NCI-H2081 treated with DMSO at 0.1 percent for 48 hours (cell line): ENCODE measurements at places on chromosomes 12 and 14.

DNA sequence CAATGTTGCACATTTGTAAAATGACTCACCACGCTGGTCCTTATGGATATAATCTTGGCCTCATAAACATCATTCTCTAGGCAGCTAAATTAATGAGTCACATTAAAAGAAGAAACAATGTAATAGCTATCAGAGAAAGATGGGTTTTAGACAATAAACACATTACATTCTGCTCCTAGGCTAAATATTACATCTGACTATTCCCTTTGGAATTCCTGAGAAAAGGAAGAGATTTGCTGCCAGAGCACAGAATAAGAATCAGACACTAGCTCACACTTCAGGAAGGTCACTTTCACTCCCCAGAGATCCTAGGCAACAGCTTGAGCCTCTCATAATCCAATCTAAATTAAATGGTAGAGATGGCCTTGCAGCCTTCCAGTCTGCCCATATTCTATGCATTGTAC, 218.2 kb downstream of the PTPRO start:
- no peak for DNase-seq

DNA sequence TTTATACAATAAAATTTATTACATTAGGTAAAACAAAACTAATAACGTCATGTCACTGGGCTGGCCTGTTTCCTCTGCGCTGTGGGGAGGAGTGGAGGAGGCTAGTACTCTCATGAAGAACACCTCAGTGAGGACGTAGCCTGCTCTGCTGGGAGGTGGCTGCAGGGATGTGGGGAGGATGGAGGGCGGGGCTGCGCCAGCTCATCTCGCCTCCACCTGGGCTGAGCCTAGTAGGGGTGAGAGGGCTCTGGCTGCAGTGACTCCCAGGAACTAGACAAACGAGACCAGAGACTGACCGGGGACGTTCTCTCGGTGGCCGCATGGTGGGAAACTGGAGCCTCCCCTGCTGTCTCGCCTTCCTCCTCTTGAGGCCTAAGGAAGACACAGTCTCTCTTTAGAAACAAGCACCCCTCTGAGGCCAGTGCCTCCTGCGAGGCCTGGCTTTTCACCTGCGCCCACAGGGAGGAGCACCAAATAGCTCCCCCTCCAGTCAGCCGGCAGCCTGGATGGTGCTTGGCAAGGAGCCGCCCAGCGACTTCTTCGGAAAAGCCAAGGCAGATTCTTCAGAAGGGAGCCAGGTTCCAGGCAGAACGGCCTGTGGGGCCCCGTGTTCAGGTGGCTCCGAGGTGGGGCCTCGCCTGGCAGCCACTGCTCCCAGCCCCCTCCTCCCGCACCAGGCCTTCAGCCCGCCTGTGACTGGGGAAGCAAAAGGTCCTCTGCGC, 62.4 kb downstream of the PLEKHG3 start:
- no peak for DNase-seq

DNA sequence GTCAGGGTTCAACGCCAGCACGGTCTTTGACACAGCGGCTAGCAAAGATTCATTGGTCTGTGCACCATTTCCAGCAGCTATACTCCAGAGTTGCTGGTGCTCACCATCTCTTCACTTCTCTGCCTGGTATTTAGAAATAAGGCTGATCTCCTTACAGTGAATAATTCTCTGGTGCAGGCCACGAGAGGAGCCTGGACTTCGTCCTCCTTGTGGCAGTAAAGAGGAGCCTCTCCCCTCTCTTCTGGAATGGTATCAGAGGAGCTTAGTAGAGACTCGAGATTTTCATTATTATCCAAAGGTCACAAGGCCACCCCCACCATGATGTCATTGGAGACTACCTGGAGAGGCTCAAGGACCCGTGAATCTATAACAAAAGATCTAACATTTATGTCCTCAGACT, 30.8 kb upstream of the BCL2L14 start:
- no peak for DNase-seq

GRCh38 chr12:104985206-104985605, 910 bp upstream of the NOPCHAP1 start:
- DNase-seq = no peak

- DNase-seq = no peak
These were observed 412.6 kb upstream of the SOX5 start for GRCh38 chr12:24361877-24362580.

DNA sequence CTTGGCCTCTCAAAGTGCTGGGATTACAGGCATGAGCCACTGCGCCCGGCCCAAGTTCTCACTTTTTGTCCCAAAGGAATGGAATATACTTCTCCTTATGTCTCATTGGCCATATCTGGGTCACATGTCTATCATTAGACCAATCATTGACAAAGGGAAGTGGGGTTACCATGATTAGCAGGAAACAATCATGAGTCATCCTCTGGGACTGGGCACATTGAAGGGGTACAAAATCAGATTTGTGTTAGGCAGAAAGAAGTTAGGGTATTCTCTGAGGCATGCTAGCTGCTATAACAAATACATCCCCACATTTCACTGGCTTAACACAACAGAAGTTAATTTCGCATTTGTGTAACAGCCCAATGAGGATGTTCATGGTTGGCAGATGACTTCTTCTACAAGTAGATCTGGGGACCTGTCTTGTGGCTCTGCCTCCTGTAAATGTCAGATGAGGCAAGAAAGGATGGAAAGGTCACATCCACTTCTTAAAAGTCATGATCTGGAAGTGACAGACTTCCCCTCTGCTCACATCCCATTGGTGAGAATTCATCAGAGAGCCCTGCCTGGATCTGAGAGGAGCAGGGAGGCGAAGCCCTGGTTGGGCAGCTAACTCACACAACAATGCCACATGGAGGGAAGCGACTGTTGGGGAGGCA, 3.1 kb downstream of the CCDC63 start:
- no peak for DNase-seq

DNA sequence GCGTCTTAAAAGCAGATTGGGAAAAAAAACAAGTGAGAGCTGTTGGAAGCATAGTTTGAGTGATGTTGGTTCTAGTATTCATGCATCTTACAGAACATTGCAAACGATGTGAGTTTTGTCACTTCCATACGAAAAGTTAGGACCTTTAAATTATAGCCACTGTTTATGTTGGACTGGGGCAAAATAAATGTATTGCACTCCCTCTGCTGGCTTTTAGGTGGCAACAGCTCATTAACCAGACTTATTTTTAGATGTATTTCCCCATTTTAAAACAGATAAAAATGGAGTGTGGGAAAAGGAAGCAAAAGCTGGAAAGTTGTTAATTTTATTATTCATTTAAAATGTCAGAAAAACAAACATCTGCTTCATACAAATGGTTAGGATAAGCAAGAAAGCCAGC, 111.9 kb downstream of the LGR5 start:
- no peak for DNase-seq

GRCh38 chr12:113555226-113555625, 83.6 kb upstream of the LHX5 start:
- DNase-seq = no peak

- no peak for DNase-seq
These were observed 3.9 kb downstream of the CD163 start for GRCh38 chr12:7499636-7500035.

- DNase-seq = no peak
These were observed 697 bp upstream of the DNAJC14 start for GRCh38 chr12:55829967-55830600.

- no peak for DNase-seq
These were observed 65.3 kb downstream of the IFT43 start for GRCh38 chr14:76050797-76051392.
